ENCODE measurements at places on chromosomes 3 and 15. TPM values are rescaled to one million over a fixed set of nuclear protein-coding genes. Genes with fewer than 3 reads are reported as not detected.

The CYP19A1 gene
- not detected for total RNA-seq

The TRIM59 gene
- 1.7 TPM for total RNA-seq

GRCh38 chr3:72690629-72691028, 157.6 kb downstream of the SHQ1 start:
- H3K4me3 ChIP-seq = no peak overlapping the region
- no peak for DNase-seq
- no peaks in the 10 kb centered on the region for H3K27me3 ChIP-seq
- H3K27ac ChIP-seq = no peak overlapping the region
- no peaks in the 10 kb centered on the region for H3K36me3 ChIP-seq
- H3K4me1 ChIP-seq = peaks cover 9% of the 10 kb centered on the region

DNA sequence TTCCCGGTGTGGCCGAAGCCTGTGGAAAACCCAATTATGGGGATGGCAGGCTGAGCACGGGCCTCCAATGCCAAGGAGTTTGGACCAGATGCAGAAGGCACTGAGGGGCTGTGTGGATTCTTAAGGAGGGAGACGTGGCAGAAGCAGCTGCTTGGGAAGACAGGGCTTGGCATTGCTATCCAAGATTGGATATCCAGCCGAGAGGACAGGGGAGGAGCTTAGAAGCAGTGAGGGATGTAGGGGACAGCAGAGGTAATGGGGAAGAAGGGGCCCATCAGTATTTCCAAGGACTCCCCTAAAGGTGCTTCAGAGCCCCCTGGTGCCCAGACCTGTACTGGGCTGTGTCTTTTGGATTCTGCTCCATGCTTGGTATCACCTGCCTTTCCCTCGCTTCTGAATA, 112.8 kb upstream of the TLE3 start:
- H3K4me3 ChIP-seq = no peak overlapping the region
- H3K36me3 ChIP-seq = no peaks in the 10 kb centered on the region
- H3K27ac ChIP-seq = no peak overlapping the region
- DNase-seq = no peak

- H3K27ac ChIP-seq = no peak overlapping the region
- H3K27me3 ChIP-seq = no peaks in the 10 kb centered on the region
- H3K36me3 ChIP-seq = no peaks in the 10 kb centered on the region
- H3K4me3 ChIP-seq = no peak overlapping the region
Observed at GRCh38 chr3:156859578-156859977, 33.4 kb downstream of the LEKR1 start.

DNA sequence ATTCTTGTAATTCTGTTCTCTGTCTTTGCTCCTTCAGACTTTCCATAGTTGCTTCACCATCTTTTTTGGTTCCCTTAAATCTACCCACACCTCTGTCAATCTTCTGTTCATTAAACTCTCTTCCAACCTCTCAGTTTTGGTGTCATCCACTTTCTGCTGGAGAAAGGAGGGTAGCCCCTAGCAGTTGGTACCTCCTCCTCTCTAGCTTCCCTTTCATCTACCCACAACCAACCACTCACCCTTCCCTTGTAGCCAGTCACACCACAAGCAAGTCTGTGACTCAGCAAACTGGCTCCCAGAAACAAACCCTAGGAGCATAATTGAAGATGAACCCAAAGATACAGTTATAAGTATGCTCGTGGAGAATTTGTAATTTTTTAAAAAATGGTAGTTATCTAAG, 318.6 kb downstream of the FHIT start:
- DNase-seq = no peak
- no peak overlapping the region for H3K27ac ChIP-seq
- no peaks in the 10 kb centered on the region for H3K36me3 ChIP-seq
- H3K4me1 ChIP-seq = no peaks in the 10 kb centered on the region
- no peaks in the 10 kb centered on the region for H3K27me3 ChIP-seq
- no peak overlapping the region for H3K4me3 ChIP-seq

All from esophagus muscularis mucosa (tissue), 4 donors.